Coronary artery (tissue), 2 donors: ENCODE measurements at places on chromosomes 3 and 15.

DNA sequence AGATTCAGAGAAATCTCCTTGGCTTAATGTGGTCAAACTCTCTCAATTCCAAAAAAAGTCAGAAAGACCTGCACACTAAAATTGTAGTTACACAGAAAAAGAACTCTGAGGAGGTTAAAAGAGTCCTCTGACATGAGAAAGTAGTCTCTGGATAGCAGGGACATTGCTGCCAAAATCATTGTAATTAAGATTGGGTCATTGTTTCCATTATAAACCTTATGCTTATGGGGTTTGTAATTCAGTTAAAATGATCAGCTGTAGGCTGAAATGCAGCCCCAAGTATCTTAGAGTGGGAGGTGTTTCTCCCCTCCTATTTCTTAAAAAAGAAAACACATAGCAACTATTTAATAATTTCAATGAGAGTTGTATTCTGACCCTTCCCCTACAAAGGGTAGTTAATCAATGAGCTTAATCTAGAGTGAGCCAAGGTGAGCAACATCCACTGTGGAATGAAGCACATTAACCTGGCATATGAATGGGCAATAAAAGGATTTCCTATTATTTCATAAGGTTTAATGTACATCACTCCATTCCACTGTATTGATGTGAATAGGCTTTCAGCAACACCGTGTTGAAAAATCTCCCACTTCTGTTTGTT, 406.9 kb downstream of the TIGIT start:
- no peak for DNase-seq

DNA sequence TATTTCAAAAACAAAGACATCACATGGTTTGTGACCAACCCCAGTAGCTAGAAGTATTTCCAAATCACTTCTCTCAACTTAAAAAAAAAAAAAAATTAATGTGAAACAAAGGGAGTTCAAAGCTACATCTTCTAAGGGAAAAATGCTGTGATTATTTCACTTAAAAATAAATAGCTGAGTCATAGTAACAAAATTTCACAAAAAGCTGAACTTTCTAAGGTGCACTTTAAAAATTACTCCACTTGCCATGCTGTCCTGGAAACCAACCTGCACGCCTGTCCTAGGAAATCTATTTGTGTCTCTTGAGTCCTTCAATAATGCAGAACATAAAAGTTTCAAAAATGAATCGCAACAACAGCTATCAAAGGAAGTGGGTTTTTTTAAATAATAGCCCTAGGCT, 1.8 kb downstream of the ACAP2 start:
- no peak for DNase-seq

- DNase-seq: no peak
These were observed 71.2 kb upstream of the POMGNT2 start for GRCh38 chr3:43177085-43177484.

- no peak for DNase-seq
These were observed 749.8 kb upstream of the SGO1 start for GRCh38 chr3:20935791-20936190.

DNA sequence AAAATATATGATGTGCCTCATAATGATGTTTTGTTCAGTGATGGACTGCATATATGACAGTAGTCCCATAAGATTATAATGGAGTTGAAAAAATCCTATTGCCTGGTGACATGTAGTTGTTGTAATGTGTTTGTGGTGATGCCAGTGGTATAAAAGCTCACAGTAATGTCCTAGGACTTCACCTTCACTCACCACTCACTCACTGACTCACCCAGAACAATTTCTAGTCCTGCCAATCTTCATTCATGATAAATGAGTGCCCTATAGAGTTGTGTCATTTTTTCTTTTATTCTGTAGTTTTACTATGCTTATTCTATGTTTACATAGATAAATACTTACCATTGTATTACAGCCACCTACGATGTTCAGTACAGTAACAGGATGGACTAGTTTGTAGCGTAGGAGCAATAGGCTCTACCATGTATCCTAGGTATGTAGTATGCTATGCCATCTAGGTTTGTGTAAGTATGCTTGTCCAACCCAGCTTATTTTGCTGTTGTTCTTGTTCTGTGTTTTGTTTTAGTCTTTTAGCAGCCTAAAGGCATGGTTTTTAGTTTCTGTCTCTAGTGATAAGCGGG, 88.5 kb upstream of the LRRFIP2 start:
- no peak for DNase-seq
